Central memory CD4-positive, alpha-beta T cell (primary cell): ENCODE measurements at places on chromosomes 16 and 17.

- no peak for DNase-seq
Measured at GRCh38 chr16:11016524-11016988, 72.2 kb downstream of the CLEC16A start.

GRCh38 chr17:9006175-9006767 lies 15.0 kb upstream of the NTN1 start:
- no peak for DNase-seq

- DNase-seq = no peak
Measured at GRCh38 chr17:20191056-20191455, 181.9 kb downstream of the SPECC1 start.

DNA sequence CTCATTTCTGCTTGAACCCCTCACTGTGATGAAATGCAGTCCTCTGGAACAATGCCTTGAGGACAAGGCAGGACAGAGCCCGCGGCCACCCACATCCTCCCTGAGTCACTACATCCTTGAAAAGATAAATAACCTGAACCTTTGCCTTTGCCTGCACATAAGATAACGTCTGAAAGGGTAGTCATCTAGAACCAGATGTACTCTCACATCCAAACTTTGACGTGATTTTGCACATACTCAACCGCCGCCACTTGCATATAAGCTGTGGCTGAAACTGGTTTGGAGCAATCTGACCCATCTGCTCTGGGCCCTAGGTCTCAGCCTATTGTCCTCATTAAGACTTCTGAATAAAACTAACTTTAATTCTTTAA lies 252.1 kb downstream of the PHKB start:
- DNase-seq = no peak

GRCh38 chr16:51719376-51719775 lies 568.3 kb upstream of the SALL1 start:
- DNase-seq = no peak

DNA sequence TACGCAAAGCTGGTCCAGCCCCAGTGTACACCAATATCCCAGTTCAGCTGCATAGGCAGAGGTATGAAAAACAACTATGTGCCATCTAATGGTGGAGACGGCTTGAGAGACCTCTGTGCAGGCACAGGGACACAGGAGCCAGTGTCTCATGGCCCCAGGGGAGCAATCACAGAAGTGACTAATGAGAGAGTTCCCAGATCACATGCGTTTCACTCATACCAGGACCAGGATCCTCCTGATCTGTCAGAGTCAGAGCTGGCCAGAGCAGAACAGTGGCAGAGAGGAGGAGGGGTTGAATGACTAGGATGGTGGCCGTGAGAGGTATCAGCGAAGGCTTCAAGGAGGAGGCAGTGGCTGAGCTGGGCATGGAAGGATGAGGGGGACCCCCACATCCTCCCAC lies 41.1 kb downstream of the TMEM132E start:
- DNase-seq = no peak

GRCh38 chr16:17769065-17769464 lies 298.3 kb upstream of the XYLT1 start:
- DNase-seq = no peak

DNA sequence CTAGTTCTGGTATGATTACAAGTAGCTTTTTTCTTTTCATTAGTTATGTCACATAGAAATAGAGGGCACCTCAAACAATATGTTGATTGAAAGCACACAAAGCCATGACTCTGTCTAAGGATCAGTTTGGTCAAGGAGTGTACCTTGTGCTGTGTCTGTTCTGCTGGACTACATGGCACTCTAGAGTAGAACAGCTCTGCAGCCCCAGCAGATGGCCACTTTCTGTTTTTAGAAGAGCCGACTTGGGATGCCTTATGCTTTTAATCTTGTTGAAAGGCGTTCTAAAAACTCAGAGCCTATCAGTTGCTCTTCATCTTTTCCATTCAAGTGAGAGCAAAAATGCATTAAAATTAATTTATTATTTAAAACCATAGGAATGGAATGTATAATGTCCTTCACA lies 49.3 kb upstream of the CA10 start:
- no peak for DNase-seq

- DNase-seq = no peak
Measured at GRCh38 chr16:50300942-50301625, 34.7 kb downstream of the ADCY7 start.
